Placental pericyte (primary cell): ENCODE measurements at places on chromosomes 6 and 20. TPM values are rescaled to one million over a fixed set of nuclear protein-coding genes. Genes with fewer than 3 reads are reported as not detected.

Gene TMEM242
- 3.9 and 4.7 TPM in 2 replicates for total RNA-seq

Gene BTNL2
- not detected in 2 replicates for total RNA-seq

Gene CRYBG1
- 3.1 and 15.7 TPM in 2 replicates for total RNA-seq

Gene DEFB121
- not detected in 2 replicates for total RNA-seq

Gene FAM83C
- total RNA-seq: not detected in 2 replicates

Gene SNAP91
- under 0.01 TPM in 1 of 2 replicates, not detected in the other for total RNA-seq

Gene SYNJ2
- total RNA-seq: 24.1 and 89.8 TPM in 2 replicates

Gene RIMS4
- not detected in 2 replicates for total RNA-seq

Gene XKR7
- not detected in 2 replicates for total RNA-seq

Gene CDH22
- not detected in 2 replicates for total RNA-seq

Gene PRL
- not detected in 2 replicates for total RNA-seq

Gene COL21A1
- total RNA-seq: 0.14 and 0.88 TPM in 2 replicates

Gene AGER
- total RNA-seq: 0.29 and 0.66 TPM in 2 replicates

Gene CPNE1
- total RNA-seq: 80.1 and 121 TPM in 2 replicates

Gene CAP2
- 23.6 and 35.4 TPM in 2 replicates for total RNA-seq

Gene FERMT1
- total RNA-seq: 0.88 and 7.3 TPM in 2 replicates

Gene TMEM244
- total RNA-seq: 1.3 TPM in 1 of 2 replicates, not detected in the other

Gene CALHM5
- total RNA-seq: 2.2 and 7.7 TPM in 2 replicates

Gene CST9L
- total RNA-seq: not detected in 2 replicates

Gene CFB
- total RNA-seq: 2.3 and 62.8 TPM in 2 replicates

Gene PTK6
- 0.14 and 0.44 TPM in 2 replicates for total RNA-seq

Gene SIRPD
- total RNA-seq: not detected in 2 replicates

Gene PPP1R3G
- 0.66 and 1.0 TPM in 2 replicates for total RNA-seq

Gene NTSR1
- 0.22 and 29.8 TPM in 2 replicates for total RNA-seq

Gene WFDC12
- not detected in 2 replicates for total RNA-seq

Gene GINS1
- 1.5 and 24.5 TPM in 2 replicates for total RNA-seq

Gene TGM3
- not detected in 2 replicates for total RNA-seq

Gene HLA-DQB1
- total RNA-seq: 0.43 TPM in 1 of 2 replicates, not detected in the other

Gene PTGIS
- 0.14 and 4.6 TPM in 2 replicates for total RNA-seq

Gene PI16
- 0.14 TPM in 1 of 2 replicates, not detected in the other for total RNA-seq

Gene BMP6
- total RNA-seq: 1.4 and 4.6 TPM in 2 replicates

Gene METTL24
- total RNA-seq: not detected in 2 replicates

Gene CHD6
- total RNA-seq: 24.3 and 33.9 TPM in 2 replicates

Gene C6orf141
- total RNA-seq: 0.72 and 2.2 TPM in 2 replicates

Gene C6orf118
- total RNA-seq: not detected in 2 replicates

Gene NKAIN2
- not detected in 2 replicates for total RNA-seq

Gene TMEM200A
- 184 and 257 TPM in 2 replicates for total RNA-seq

Gene BPIFB4
- not detected in 2 replicates for total RNA-seq

Gene SLC17A2
- total RNA-seq: not detected in 2 replicates

Gene PHACTR2
- total RNA-seq: 56.9 and 88.5 TPM in 2 replicates

Gene JPH2
- 1.3 and 16.3 TPM in 2 replicates for total RNA-seq

Gene HUS1B
- 0.88 and 2.0 TPM in 2 replicates for total RNA-seq

Gene GNRH2
- 0.29 TPM in 1 of 2 replicates, not detected in the other for total RNA-seq

Gene SEMG1
- total RNA-seq: not detected in 2 replicates

Gene CENPW
- total RNA-seq: 1.5 and 8.0 TPM in 2 replicates

Gene BPHL
- total RNA-seq: 7.2 and 15.6 TPM in 2 replicates

Gene EEF1A2
- 1.3 and 4.6 TPM in 2 replicates for total RNA-seq

Gene MAP7
- total RNA-seq: 1.0 and 1.1 TPM in 2 replicates

Gene ZSCAN23
- 0.57 and 0.88 TPM in 2 replicates for total RNA-seq

Gene PTPRK
- total RNA-seq: 105 and 166 TPM in 2 replicates

Gene COL20A1
- not detected in 2 replicates for total RNA-seq

Gene MAPK13
- 12.5 and 21.9 TPM in 2 replicates for total RNA-seq

Gene SLC22A7
- not detected in 2 replicates for total RNA-seq
